ENCODE measurements at places on chromosomes 3 and 15.

DNA sequence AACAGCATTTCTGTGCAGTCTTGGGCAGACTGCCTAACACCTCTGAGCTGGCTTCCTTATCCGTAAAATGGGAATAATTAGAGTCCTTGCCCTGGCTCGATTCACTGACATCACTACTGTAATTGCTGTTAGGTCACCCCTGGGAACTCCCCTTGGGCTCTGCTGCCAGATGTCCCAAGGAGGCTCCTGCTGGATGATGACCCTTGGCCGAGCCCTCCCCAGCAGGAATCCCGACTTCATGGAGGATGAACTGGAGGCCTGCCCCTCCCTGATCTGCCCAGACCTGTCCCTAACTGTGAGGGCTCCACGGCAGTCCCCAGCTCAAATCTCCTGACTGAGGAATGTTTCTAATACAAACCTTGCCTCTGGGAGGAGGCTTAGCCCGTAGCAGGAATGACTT is 18.0 kb downstream of the ESYT3 start:
- DNase-seq, result no peak

DNA sequence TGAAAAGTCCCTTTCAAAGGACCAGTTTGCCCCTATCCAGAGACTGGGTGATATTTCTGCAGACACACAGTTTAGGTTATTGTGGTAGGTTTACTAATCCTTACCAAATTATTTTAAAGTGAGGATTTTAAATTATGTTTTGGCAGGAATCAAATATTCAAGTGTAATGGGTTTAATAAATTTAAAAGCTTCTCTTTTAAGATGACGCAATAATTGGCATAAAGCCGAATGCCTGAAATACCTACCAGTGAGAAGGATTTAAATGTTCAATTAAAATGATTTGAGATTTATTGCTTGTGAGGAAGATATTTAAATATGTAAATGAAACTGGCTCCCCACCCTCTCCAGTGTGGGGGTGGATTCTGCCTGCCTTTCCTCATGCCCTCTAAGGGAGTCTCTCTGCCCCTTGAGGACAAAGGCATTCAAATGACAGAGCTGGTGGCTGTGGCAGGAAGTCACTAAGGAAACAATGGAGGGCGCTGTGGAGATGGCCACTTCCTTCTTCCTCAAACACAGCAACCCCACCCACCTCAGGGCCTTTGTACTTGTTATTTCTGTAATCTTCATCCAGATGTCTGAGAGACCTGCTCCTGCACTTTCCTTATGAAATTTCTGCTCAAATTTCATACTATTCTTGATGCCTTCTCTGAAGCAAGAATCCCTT is 131.7 kb downstream of the TNIK start:
- peak; percentile 51 for DNase-seq

DNA sequence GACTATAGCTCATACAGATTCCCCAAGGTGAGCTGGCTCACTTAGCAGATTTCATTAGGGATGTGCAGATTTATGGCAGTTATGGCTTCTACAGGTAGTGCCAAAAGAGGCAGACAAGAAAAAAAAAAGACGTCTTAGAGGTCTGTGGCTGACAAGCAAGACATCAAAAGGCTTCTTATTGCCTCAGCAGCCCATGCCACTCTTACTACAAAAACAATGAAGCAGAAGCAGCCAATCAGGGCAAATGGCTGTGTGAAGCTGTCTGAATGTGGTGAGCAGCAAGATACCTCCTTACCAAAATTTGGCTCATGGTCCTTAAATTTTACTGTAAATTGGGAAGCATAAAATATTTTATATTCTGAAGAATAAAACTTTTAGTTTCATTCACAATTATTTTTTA is 557.5 kb upstream of the GOLIM4 start:
- DNase-seq, result no peak

DNA sequence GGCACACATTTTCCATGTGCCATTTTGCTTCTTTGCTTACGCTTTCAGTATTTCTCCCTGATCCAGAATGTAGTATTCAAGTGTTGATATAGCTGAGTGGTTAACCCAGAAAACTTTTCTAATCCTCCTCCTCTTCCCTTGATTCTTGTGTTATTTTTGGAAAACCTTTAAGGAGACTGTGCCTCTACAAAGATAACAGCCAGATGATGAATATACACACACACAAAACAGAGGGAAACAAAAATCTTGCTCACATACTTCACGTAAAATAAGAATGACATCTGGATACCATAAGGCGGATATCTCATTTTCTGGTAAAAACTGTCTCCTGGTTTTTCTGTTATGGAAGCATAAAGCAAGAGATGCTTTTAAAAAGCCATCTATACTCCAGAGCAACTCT is 295.8 kb upstream of the THBS1 start:
- DNase-seq, result no peak

DNA sequence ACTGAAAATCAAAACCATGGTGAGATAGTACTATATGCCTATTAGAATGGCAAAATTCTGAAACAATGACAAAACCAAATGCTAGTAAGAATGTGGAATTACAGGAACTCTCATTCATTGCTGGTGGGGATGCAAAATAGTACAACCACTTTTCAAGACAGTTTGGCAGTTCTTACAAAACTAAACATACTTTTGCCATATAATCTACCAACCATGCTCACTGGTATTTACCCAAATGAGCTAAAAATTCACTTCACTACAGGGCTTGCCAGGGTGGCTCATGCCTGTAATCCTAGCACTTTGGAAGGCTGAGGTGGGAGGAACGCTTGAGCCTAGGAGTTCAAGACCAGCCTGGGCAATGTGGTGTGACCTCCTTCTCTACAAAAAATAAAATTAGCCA is 40.0 kb downstream of the MYO9A start:
- no peak for DNase-seq

- DNase-seq, result no peak
Observed at GRCh38 chr3:51354172-51354571, 30.9 kb upstream of the MANF start.

- no peak for DNase-seq
Observed at GRCh38 chr3:153138276-153139210, 23.5 kb upstream of the RAP2B start.

All from DMS 273 treated with DMSO at 0.1 percent for 48 hours (cell line).